SJCRH30 (cell line): ENCODE measurements at places on chromosomes 1 and 21.

DNA sequence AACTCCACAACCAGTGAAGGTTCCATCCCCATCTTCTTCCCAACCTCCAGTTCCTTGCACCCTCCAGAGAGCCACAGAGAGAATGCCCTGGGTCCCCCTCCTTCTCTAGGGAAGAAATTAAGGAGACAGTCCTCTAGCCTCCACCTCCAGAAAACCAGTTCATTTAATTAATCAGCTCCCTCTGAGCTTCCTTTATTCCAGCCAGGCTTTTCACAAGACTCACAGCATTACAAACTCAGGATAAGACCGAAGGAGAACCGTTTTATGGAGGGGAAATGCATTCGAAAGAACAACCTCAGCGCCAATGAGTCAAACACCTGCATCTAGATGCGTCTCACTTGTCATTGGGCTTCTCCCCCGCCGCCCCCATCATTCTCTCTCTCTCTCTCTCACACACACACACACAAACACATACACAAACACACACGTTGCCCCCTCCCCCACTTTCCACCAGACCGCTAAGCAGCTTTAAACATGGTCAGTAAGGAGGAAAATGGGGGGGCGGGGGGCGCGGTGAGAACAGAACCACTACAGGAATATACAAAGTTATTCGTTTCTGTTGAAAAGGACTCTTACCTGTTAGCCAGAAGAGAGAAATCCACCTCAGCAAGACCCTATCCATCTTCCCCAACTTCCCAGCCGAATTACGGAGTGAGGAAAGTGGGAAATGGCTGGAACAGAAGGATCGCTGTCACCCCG is 544 bp downstream of the ILDR2 start:
- H3K27me3 ChIP-seq: no peaks in the 10 kb centered on the region; the same call in 1 of the 2 replicates
- H3K4me3 ChIP-seq: peak overlapping the region; percentile 45

DNA sequence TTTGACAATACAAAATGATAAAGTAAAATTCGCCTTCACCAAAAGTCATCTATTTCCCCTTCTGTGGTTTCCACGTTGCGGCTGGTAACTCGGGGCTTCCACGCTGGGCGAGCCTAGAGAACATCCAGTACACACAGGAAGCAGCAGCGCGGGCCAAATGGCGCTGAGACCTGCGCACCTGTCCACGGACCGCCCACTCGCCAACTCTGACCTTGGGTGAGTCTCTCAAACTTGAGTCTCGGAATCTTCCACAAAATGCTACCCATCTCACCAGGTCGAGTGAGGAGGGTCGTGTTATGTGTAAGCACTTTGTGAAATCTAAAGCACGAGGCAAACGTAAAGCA is 820 bp upstream of the TTF2 start:
- H3K27ac ChIP-seq: peak overlapping the region; percentile 77
- peaks cover 10% of the 10 kb centered on the region for H3K4me1 ChIP-seq
- 0 out of 2 replicates have a peak, but pooled peaks cover 3% of the 10 kb centered on the region for H3K36me3 ChIP-seq
- DNase-seq: peak; percentile 62
- peak overlapping the region; percentile 75 for H3K4me3 ChIP-seq
- H3K27me3 ChIP-seq: no peaks in the 10 kb centered on the region

- no peaks in the 10 kb centered on the region for H3K36me3 ChIP-seq
- H3K27ac ChIP-seq: no peak overlapping the region
- no peaks in the 10 kb centered on the region for H3K27me3 ChIP-seq
- peaks cover 7% of the 10 kb centered on the region; the same call in 1 of the 2 replicates for H3K4me1 ChIP-seq
Observed at GRCh38 chr1:9413071-9413876, 120.6 kb downstream of the SPSB1 start.

GRCh38 chr21:14922980-14923379 is 141.8 kb downstream of the NRIP1 start:
- no peaks in the 10 kb centered on the region for H3K27me3 ChIP-seq
- no peaks in the 10 kb centered on the region for H3K36me3 ChIP-seq
- no peak overlapping the region for H3K4me3 ChIP-seq
- H3K4me1 ChIP-seq: peaks cover 11% of the 10 kb centered on the region

DNA sequence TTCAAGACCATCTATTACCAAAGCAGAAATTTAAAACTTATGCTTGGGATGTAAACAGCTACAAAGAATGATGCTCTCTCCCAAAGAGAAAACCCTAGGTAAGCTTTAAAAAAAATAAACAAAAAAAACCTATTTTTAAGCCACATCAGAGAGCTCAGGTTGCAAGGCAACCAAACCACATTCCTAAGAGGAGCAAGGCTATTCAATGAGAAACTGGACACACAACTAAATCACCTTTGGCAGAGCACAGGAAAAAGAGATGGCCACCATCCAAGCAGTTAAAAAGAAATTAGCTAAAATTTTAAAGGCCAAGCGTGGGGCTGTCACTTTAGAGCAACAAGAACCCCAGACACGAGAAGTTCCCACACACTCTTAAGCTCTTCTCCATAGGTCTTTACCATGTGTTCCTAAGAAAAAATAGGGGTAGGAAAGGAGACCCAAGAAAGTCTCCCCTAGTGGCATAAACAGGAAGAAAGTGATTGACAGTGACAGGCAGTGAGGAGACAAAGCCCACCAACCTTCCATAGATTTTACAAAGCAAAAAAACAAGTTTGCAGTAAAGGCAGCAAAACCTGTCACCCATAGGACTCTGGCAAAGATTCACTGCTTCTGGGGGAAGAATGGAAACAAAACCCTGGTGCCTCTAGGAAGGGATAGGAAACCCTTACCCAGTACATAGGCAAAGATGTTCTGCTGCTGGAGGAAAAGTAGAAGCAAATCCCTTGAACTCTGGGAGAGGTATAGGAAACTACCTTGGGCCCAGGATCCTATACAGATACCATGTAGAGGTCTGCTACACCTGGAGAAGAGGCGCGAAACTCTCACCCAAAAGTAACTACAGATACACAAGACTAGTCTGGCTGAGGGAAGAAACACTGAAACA is 68.5 kb downstream of the FOXJ3 start:
- no peak overlapping the region for H3K4me3 ChIP-seq
- H3K27me3 ChIP-seq: no peaks in the 10 kb centered on the region
- H3K36me3 ChIP-seq: peaks cover 35% of the 10 kb centered on the region
- H3K27ac ChIP-seq: peak overlapping the region; percentile 16

DNA sequence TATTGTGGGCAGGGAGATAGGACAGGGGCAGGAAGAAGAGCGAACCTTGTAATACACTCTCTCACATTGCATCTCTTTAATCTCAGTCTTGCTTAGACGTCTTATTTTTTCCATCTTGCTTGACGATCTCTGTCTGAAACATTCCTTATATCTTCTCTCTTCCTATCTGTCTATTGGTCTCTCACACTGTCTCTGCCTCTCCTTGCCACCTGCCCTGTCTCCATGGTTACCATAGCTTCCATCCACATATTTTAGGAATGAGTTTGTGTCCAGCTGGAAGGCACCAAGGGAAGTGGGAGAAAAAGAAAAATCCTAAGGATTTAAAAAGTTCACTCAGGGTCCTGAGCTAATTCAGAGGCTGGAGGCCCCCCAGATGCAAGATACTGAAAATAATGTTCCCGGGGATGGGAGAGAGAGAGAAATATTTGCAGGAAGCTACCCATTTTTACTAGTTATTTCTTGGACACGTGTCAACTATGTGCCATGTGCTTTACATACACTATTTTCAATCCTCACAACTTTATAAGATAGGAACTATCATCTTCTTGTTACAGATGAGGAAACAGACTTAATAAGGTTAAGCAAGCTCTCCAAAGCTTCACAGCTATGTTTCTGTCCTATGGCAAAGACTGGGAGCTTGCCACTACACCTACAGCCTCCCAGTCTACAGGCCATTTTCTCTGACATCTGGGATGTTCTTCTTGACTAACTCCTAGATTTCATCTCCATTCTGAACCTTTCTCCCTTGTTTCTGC is 933 bp downstream of the ANKRD34A start:
- peak overlapping the region; percentile 64 for H3K4me3 ChIP-seq
- peak; percentile 67 for DNase-seq
- 0 out of 2 replicates have a peak, but pooled peaks cover 3% of the 10 kb centered on the region for H3K36me3 ChIP-seq
- no peaks in the 10 kb centered on the region for H3K27me3 ChIP-seq
- H3K27ac ChIP-seq: peak overlapping the region; percentile 36
